ENCODE measurements at places on chromosomes 3 and 15.

- DNase-seq = no peak
Measured at GRCh38 chr3:26668171-26668570, 45.6 kb downstream of the LRRC3B start.

- DNase-seq = no peak
Measured at GRCh38 chr3:185939721-185940120, 1.9 kb upstream of the TRA2B start.

DNA sequence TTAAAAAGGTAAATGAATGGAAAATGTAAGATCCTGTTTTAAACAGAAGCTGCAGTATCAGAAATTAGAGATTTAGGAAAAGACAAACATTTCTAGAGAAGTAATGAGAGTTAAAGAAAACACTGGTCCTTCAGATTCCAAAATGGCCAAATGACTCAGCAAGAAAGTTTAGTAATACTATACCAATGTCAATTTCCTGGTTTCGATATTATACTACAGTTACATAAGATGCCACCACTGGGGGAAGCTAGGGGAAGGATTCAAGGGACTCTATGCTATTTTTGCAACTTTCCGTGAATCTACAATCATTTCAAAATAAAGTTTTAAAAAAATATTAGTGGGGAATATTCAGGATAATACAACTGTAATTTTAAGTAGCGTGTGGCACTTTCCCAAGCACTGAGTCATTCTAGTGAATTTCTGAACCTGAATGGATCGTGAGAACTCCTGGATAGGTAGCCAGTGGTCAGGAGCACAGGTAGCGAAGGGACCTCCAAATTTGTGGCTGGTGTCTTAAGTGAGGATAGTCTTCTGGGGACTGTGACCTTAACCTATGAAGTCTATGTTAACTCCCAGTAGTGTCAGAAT, 37.6 kb downstream of the TMCC1 start:
- DNase-seq = no peak

DNA sequence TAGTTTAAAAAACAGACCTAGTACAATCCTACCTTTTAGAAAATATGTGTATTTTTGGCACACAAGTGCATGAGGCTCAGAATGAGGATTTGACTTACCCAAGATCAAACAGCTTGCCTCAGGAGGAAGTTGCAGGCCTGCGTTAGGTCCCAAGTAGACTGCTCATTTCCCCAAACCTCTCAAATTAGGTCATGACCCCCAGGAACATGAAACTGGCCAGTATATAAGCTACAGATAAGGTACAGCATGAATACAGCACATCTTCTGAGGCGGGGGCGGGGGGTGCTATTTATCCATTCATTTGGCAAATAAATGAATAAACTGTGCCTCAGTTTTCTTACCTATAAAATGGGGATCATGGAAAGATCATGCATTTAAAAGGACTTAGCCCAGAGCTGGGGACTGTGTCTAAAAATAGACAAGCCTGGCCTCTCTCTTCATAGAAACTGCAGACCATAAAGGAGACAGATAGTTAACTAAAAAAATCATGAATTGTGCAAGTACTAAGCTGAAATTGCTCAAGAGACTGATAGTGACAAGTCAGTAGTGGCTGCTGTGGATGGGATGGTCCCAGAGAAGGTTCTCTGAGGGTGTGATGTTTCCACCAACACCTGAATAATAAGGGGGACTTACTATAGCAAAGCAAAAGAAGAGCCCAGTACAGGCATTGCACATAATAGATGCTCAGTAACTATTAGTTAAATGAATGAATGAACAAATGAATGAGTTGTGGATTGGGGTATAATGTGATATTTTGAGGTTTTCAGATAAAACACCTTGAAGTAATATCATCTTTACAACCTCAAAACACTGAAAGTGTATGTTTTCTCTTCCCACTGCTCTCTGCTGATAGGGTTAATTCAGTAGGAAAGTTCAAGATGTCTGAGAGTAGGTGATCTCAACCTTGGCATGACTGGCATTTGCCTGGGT, 258.5 kb upstream of the PROK2 start:
- no peak for DNase-seq

DNA sequence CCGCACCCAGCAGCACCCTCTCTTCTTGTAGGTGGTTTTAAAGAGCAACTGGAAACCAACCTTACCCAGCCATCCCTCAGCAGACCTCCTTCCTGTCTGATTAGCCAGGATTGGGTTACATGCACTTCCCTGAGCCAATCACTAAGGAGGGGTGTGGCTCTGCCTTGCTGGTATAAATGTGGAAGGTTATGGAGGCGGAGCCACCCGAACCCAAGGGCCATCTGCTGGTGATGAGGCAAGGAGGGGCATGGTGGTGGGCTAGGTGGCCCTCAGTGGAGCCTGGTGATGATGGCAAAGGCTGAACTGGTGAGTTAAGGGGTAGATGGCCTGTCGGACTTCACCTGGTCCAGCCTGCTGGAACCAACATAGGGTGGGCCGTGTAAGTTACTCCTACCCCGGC, 39.8 kb downstream of the CCDC33 start:
- peak; percentile 49 for DNase-seq

- DNase-seq = no peak
Measured at GRCh38 chr15:72492733-72493132, 18.6 kb downstream of the ARIH1 start.

- no peak for DNase-seq
Measured at GRCh38 chr15:54387799-54388198, 409.6 kb downstream of the UNC13C start.

- no peak for DNase-seq
Measured at GRCh38 chr3:10475983-10476382, 29.4 kb downstream of the ATP2B2 start.

- no peak for DNase-seq
Measured at GRCh38 chr3:133937061-133937686, 41.5 kb upstream of the RAB6B start.

GRCh38 chr15:81221449-81221848, 24.8 kb downstream of the IL16 start:
- DNase-seq = no peak

DNA sequence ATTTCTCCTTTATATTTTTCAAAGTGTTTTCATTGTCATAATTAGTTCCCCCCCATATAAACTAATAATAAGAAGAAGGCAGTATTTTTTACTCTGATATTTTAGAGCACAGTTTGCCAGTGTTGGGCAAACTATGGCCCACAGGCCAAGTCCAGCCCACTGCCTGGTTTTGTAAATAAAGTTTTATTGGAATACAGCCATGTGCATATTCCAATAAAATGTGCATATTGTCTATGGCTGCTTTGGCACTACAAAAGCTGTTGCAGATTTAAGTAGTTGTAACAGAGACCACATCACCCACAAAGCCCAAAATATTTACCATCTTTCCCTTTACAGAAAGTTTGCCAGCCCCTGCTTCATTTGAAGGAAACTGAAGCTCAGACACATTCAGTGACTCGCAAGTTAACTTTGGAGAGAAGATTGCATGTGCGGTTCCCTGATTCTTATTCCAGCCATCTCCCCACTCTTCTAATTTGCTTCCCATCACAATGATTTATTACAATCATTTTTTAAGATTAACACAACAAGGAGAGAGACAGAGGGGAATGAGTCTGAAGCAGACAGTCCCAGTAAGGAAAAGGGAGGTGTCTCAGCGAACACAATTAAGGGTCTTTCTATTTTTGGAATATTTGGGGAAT, 48.9 kb downstream of the RFTN1 start:
- DNase-seq = no peak

DNA sequence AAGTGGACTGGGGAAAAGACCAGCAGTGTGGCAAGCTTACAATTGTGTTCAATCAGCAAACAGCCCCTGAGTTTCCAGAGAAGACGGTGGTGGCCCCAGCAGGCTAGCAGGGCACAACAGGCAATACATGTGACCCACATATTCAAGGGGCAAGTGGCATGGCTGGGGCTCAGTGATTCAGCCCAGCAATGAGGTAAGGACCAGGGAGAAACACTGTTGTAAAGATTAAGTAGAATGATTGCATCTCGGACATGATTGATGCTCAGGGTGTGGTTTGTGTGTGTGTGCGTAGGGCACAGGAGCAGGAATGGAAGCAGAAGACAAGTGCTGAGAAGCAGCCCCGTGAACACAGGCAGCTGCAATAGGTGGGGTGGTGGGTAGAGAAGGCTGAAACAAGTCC, 37.9 kb downstream of the KLHL6 start:
- no peak for DNase-seq

GRCh38 chr15:87606971-87607370, 649.6 kb downstream of the NTRK3 start:
- no peak for DNase-seq

GRCh38 chr3:13078163-13078905, 5.1 kb upstream of the IQSEC1 start:
- peak; percentile 12 for DNase-seq

GRCh38 chr15:57060799-57061198, 142.4 kb downstream of the TCF12 start:
- no peak for DNase-seq

- DNase-seq = no peak
Measured at GRCh38 chr3:189530822-189531221, 100.4 kb upstream of the TP63 start.

- no peak for DNase-seq
Measured at GRCh38 chr3:170323331-170323730, 34.2 kb upstream of the SKIL start.

DNA sequence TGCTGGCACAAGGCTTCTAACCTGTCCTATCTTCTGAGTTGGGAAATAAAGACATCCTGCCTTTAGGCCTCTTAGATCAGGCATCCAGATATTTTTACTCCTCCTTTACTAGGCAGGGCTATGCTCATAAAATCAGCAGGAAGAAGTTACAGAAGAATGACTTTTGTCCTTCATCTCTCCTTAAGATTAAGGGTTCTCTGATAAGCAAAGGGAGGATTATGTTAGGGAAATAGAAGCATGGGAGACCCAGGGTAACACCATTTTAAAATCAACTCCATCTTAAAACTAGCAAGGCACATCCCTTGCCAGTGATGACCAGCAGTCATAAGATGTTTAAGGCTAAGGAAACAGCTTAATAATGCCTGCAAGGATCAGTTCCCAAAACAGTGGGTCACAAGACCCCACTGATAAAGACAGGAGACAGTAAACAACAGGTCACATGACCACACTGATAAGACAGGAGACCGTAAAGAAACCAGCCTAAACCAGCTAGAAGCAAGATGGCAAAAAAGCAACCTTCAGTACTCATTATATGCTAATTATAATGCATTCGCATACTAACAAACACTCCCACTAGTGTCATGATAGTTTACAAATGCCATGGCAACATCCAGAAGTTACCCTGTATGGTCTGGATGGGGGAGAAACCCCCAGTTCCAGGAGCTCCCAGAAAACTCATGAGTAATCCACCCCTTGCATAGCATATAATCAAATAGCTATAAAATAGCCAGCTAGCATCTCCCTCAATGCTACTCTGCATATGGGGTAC, 14.5 kb upstream of the EHHADH start:
- DNase-seq = no peak

- no peak for DNase-seq
Measured at GRCh38 chr3:189508784-189509501, 122.2 kb upstream of the TP63 start.

- no peak for DNase-seq
Measured at GRCh38 chr15:26081758-26082220, 218.7 kb upstream of the ATP10A start.

- DNase-seq = no peak
Measured at GRCh38 chr15:52095597-52096262, 16.8 kb downstream of the BCL2L10 start.

DNA sequence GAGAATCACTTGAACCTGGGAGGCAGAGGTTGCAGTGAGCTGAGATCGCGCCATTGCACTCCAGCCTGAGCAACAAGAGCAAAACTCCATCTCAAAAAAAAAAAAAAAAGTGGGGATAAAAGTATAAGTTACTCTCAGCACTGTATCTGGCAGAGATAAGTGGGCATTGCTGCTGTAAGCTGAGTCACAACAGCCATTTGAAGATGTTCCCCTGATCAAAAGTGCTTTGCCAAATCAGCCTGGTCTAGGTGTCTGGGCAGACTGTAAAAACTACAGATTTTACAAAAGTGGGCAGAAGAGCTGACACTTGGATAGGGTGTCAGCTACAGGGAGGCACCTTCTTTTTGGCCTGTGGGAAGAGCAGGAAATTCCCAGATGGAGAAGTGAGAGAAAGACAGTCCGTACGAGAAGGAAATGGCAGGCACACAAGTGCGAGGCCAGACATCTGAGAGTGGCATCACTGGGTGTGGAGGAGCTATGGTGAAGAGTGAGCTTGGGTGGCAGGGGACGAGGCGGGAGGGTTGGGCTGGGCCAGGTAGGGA, 78.5 kb downstream of the TRAK1 start:
- DNase-seq = no peak

- DNase-seq = no peak
Measured at GRCh38 chr3:78670094-78670493, 1097.7 kb downstream of the ROBO1 start.

DNA sequence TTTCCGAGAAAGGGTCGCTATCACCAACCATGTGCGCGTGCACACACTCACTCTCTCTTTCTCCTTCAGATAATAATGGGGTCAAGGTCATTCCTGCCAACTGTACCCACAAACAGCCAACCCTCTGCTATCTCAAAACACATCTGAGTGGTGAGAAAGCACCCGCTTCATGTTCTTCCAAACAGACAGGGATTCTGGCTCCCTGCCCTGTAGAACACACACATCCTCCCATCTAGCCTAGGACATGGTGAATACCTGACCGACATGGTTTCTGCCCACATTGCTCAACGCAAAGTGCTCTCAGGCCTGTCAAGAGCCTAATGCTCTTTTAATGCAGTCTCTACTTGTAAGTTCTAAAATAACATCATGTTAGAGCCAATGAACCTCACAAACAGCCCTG, 302.2 kb downstream of the FOXP1 start:
- no peak for DNase-seq

- DNase-seq = no peak
Measured at GRCh38 chr3:134704556-134704955, 53.7 kb upstream of the KY start.

GRCh38 chr15:100030586-100031229, 297.5 kb upstream of the LYSMD4 start:
- DNase-seq = no peak

GRCh38 chr3:70488816-70489215, 176.4 kb upstream of the MDFIC2 start:
- no peak for DNase-seq

GRCh38 chr3:103729547-103729946, 1294.7 kb downstream of the ZPLD1 start:
- DNase-seq = no peak

DNA sequence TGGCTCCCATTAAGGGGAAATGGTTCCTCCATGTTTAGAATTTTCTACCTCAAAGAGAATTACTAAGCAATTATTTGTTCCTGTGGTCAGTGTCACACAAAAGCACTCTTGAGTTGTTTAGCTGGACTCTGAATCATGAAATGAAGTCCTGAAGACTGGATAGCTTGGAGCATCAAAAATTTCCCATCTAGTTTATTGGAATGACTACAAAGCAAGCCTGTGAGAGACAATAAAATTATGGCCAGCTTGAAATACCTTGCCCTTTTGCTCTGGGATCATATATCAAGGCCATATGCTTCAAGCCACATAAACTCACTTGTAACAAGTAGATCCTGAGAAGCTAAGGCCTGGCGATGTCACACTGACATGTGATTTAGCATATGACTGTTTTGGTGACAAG, 292.3 kb downstream of the TIGIT start:
- DNase-seq = peak; percentile 48

GRCh38 chr3:65638301-65638700, 400.4 kb downstream of the MAGI1 start:
- DNase-seq = no peak

All from NCI-H2171 (cell line).